ELF-1 (cell line): ENCODE measurements at places on chromosomes 5 and 9.

GRCh38 chr9:127175764-127176163, 53.3 kb upstream of the ANGPTL2 start:
- no peak for DNase-seq

DNA sequence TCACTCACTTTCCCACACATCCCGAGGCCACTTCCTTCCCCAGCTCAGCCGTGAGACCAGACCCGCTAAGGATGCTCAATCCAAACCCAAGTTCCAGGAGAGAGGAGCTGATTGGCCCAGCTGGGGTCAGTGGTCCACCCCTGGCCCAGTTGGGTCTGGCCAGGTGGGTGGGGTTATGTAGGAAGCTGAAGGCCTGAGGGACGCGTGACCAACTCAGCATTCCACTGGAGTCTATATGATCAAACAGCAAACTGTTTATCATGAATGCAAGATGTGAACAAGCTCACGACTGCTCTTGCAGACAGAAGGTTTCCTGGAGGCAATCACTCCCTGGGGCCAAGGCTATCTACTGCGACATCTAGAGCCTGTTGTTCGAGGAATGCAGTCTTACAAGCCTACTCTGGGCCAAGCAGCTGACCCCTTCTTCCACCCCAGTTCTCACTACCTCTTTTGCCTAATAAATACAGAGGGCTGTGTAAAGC, 4.9 kb upstream of the RAPGEF1 start:
- peak; percentile 91 for DNase-seq

- no peak for DNase-seq
These were observed 5.1 kb downstream of the LRRC14B start for GRCh38 chr5:196350-196749.

- no peak for DNase-seq
These were observed 8.0 kb downstream of the TCF7 start for GRCh38 chr5:134122530-134122929.

DNA sequence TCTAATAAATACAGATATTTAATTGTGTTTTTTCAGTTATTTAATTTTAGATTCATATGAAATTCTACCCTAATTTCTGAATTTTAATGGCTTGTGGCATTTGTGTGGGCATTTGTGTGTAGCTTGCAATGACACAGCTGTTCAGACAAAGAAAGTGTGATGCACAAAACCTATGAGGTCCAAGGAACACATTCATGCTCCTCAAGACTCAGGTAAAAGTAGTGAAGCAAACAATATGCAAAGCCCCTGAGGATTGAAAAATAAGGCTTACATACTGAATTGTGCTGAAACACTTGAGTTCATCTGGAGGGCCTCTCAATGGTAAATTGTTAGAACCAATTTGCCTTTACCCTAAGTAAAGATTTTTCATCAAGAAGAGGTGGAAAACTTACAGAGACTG, 28.1 kb downstream of the IL7R start:
- no peak for DNase-seq

- DNase-seq = peak; percentile 22
These were observed 2.4 kb downstream of the ATG12 start for GRCh38 chr5:115838885-115839518.

DNA sequence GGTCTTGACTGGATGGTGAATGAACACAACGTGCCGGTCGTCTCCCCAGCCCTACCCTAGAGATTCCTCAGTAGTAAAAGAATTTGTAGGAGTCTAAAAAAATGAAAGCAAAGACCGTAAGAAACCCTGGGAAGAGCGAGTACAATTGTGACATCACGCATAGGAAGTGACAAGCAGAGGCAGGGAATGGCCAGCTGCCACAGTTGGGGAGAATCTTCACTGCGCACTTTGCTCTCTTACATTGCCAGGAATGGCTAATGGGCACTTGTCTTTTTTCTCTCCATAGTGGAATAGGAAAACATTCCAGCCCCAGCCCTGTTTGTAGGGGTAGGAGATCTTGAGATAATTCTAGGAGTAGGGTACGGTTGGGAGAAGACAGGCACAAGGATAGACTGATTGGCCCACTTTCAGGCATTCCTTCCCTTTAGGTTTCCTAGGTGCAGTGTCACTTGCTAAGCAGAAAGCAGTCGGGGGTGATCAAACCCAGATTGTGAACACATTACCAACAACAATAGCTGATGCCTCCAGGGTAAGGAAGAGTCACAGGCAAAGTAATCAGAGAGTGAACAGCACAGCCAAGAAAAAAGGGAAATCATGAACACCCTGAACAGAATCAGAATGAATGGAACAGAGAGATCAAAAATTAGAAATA, 302.7 kb downstream of the MAN2A1 start:
- DNase-seq = peak; percentile 82

DNA sequence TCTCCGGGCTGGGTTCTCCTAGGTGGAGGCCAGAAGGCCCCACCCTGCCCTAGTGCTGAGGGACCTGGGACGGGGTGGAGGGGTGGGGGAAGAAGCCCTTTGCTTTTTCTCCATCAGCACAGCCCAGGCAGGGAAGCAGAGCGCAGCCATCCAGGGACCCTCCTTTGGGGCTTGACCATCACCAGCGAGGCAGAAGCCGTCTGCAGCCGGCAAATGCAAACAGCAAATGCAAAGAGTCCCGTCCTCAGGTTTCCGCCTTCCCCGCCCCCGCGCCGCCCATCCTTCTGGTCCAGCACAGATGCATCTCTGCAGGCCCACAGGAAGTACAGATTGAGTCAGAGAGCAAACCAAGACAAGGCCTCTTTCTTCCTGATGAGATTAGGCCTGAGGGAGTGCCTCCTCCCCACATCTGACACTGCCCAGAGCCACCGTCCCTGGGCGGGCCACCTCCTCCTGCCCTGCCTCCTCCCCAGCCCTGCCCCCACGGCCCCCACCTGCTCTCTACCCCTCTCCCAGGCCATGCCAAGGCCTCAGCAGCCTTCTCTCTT, 23.4 kb downstream of the CORO2A start:
- DNase-seq = peak; percentile 76

DNA sequence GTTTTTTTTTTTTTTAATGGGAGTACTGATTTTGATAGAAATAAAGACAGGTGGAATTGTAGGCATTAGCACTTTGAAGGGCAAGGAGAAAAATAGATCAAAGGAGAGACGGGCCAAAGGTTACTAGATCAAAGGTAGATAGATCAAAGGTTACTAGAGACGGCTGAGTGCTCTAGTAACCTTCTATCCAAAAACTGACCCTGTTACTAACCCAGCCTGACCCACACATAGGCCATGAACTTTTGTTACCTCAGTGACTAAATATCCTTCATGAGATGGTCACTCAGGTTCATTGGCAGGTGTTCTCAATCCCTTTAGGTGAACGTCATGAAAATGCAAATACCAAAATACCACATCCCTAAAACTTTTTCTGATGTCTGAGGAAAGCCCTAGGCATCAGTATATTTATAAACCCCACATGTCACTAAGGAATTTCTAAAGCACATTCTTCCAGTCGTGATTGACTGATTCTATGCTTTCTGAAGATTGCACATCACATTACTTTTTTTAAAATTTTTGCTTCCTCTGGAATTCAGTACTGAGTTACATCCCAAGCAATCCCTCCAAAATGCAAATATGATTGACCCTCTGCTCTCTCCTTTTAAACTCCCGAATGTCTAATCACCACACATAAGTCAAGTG, 772.7 kb downstream of the BRINP1 start:
- DNase-seq = no peak

DNA sequence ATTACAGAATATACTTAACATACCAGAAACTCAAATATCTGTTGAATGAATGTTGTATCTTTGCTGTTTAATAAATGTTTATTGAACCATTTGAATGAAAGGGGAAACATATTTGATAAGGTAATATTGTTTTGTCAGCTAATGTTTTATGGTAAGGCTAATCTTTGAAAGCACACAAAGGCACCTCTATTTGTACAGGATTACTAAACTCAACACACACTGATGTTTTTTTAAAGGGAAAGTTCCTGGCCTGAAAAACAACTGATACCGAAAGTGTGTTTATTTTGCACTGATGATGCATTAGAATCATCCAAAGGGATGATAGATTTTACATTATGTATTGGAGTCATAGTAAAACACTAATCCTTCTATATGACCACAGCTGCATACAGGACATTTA, 82.5 kb downstream of the ADCY2 start:
- no peak for DNase-seq

DNA sequence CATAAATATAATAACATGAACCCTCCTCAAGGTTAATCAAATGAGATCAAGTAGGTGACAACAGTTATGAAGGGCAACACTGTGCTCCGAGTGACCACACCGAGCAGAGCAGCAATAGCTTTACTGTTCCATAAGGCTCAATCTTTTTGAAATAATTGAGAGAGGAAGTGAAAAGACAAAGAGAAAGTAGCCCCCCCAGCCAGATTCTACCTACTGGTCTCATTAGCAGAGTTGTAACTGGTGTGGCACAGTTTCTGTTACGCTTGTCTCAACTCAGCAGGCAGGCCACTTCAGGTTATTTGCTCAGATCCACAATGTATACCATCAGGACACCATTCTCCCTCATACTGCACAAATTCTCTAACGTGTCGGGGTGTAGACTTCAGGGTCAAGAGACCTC, 14.0 kb downstream of the PRUNE2 start:
- DNase-seq = no peak

- no peak for DNase-seq
These were observed 98.9 kb upstream of the TAF11L2 start for GRCh38 chr5:17398866-17399835.

DNA sequence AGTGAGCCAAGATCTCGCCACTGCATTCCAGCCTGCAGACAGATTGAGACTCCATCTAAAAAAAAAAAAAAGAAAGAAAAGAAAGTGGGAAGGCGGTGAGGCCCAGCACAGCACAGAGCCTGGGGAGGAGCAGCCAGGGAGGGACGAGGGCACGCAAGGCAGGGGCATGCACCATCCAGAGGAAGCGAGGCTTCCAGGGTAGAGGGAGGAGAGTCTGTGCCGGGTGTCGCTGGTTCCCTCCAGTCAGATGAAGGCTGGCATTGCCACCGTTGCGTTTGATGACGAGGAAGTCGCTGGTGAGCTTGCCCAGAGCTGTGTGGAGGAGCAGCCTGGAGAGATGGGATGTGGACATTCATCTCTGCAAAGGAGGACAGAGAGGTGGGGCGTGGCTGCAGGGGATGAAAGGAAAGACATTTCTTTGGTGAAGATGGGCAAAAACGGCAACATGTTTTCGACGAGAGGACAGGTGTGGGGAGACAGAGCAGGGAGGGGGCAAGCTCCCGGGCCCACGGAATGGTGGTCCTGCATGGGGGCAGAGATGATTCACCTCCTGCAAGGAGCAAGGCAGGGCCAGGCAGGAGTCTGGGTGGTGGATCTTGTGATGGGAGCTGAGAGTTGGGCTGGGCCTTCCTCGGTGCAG, 18.6 kb upstream of the OLFM1 start:
- DNase-seq = no peak

GRCh38 chr5:54533541-54534190, 16.1 kb downstream of the SNX18 start:
- DNase-seq = peak; percentile 80

GRCh38 chr5:157820593-157821252, 38.2 kb downstream of the CLINT1 start:
- no peak for DNase-seq

GRCh38 chr5:110086658-110087388, 397.1 kb downstream of the MAN2A1 start:
- no peak for DNase-seq

DNA sequence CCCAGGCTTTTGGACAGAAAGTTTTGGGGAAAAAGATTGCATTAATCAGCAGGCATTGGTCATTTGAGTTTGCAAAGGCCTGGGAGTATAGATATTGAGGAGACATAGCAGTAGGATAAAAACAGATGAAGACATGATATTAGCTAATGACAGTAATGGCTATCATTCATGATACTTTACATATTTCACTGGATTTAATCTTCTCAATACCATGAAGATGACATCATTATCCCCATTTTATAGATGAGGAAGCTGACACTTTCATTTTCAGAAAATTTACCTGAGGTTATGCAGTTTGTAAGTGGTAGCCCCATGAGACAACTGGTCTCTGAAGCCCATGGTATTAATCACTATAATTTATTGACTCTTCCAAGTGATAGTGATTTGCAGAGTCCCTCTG, 23.0 kb downstream of the GLRA1 start:
- no peak for DNase-seq

DNA sequence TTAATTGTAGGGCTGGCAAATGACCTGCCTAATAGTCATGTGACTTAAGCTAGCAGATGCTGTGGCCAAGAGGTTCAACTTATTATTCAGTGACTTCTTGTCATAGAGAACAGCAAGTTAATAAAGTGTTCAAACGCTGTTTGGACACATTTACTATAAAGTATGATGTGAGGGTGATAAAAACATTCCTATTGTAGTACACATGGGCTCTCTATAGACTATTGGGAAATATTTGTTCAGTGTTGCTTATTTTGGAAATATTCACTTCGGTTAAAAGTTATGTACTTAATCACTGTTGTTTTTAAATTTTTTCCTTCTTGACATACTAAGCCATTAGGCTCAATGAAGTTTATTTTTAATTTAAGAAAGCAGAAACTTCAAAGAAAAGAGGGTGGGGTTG, 345.0 kb downstream of the NNT start:
- DNase-seq = no peak
